ENCODE measurements at places on chromosomes 5 and 9.
A peak's percentile ranks its signal among the peaks of the same experiment; 100 is the strongest.

DNA sequence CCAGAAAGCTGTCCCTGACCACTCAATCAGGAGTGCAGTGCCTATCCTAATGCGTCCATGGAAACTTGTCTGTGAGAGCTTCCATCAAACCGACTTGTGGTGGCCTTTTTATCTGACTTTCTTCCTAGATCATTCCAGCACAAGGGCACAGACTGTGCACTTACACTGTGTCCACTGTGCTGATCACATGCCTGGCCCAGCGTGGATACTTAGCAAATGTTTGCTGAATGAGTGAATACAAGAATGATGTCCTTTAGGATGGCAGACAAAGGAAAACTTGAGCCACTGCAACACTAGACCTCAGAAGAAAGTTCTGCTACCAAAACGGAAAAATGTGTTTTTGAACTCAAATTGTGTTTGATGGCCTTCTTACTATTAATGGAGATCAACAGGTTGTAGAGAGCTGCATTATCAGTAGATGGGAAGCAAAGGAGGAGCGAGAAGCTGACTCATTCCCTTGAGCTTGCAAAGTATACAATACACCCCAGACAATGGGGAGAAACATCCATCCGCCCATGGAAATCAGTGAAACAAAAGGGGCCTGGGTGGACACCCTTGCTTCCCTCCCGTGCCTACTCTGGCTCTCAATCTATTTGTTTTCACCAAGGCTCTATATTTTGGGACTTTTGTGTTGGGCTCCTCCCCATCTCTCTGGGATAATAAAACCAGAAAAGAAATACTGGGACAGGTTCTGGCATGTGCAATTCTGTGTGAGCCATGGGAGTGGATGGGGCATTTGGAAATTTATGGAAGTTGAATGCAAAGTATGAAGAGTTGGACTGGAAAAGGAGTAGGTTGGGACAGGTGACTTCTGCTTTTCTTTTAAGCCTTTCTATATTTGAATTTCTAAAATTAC is 76.2 kb upstream of the ZFAND5 start:
- no peak for DNase-seq

DNA sequence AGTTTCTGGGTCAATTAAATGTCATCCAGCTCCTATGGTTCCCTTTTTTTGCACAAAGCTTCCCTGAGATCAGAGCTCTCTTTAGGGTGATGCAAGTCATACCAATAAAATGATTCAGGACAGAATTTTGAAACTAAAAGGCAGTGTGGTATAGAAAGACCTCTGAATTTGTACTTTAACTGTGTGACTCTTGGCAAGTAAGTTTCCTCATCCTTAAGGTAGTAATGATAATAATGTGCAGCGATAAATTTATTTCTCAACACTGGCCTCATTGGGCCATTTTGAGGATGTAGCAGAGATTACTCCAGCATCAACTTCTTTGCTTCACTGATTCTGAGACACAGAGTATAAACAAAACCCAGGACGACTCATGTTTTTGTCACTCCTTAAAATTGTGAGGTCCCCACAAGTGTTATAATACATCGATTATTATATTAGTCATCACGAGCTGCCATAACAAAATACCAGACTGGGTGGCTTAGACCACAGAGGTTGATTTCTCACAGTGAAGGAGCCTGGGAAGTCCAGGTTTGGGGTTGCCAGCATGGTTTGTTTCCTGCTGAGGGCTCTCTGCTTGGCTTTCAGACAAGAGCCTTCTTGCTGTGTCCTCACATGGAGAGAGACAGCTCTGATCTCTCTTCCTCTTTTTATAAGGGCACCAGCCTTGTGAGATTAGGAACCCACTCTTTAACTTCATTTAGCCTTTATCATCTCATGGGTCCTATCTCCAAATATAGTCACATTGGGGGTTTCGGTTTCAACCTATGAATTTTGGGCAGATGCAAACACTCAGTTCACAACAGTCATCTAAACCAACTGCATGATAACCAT is 293.0 kb downstream of the ZNF608 start:
- no peak for DNase-seq

DNA sequence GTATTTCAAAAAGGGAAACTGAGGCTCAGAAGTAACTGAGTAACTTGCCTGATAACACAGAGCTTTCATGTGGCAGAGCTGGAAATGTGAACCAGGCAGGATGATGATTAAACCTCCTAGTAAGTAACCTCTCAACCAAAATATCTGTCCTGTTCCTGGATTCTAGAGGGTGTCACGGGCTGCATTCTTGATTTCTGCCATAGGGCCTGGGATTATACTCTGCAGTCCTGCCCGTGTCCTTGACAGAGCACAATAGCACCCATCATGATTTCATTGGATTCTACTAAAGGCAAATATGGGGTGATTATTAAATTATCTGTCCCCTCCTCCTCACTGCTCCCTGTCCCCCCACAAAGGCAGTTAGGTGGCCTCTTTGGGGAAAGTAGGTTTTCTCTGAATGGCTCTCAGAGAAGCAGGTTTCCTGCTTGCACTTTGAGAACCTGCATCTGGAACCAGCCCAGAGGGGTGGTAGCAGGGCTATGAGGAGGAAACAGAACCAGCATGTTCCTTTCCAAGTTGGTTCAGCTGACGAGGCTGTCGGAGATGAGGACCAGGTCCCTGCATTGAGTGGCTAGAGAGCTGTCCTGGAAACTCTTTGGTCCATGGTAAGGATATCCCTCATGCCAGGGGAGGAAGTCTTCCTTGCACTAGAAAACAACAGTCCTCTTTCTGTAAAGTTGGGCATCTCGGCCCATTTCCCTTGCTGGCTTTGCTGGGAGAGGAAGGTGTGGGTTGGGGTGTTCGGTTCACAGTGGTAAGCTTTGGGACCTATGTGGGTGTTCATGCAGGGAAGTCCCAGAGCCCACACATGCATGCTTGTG is 36.6 kb downstream of the PPARGC1B start:
- no peak for DNase-seq

DNA sequence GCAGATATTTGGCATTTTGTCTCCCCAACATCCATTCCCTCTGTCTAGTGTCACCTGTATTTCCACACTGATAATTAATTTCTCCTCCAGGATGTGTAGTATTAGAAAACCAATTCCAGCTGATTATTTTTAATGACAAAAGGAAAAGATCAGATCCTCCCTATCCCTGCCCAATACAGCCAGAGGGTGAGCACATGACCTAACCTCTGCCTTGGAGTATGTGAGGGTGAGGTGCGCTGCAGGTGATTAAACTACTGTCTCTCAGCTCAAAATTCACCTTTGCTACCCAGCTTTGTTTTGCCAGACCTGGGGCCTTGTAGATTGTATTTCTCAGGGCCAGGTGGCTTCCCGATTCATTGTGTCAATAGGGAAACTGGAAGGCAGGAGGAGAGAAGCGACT is 402.1 kb downstream of the PRELID2 start:
- no peak for DNase-seq

- no peak for DNase-seq
Measured at GRCh38 chr9:127209948-127210640, 54.5 kb upstream of the GARNL3 start.

GRCh38 chr5:143886651-143887638 is 75.0 kb downstream of the HMHB1 start:
- peak; percentile 69 for DNase-seq

DNA sequence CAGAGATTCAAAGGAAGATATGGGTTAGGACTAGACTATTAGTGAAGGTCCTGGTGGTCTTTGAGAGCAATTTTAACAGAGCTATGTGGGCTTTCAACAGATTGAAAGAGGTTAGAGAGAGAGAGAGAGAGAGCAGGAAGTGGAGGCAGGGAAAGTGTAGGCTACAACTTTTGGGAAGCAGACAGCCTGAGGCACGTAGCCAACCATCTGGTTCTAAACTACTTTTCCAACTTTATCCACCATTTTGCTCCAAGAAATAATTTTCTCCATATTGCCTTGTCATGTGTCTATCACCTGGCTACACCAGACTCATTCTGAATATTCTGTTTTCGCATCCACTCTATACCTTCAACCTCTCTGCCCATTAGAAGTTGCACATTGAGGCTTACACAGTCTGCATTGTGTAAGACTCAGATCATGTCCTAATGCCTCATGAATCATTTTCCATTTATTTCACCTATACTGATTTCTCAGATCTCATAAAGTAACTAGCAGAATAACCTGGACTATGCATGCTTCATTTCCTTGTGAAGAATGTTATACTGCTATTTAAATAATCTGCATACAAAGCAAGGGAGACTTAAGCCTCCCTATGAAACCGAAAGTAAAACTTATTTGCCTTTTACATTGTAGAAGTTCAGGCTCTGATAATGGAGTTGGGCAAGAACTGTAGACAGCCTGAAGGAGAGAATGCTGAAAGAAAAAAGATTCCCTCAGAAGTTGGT is 235.6 kb downstream of the ELAVL2 start:
- DNase-seq = no peak

GRCh38 chr5:107876906-107877305 is 206.2 kb upstream of the EFNA5 start:
- no peak for DNase-seq

GRCh38 chr5:63346451-63346850 is 615.8 kb downstream of the HTR1A start:
- DNase-seq = no peak

GRCh38 chr5:144487207-144487606 is 316.5 kb downstream of the KCTD16 start:
- DNase-seq = no peak

- DNase-seq = peak; percentile 87
Measured at GRCh38 chr5:892394-893136, at the start of the genes BRD9 and TRIP13. TSS of gene BRD9 (minus strand) at chr5:892801. CDS start at chr5:892657, 144 bp downstream. TSS of gene TRIP13 (plus strand) at chr5:892884. CDS start at chr5:892999, 115 bp downstream.

- no peak for DNase-seq
Measured at GRCh38 chr5:91183743-91184142, 199.4 kb downstream of the ARRDC3 start.

GRCh38 chr5:88952344-88952743 is 69.4 kb upstream of the MEF2C start:
- no peak for DNase-seq

DNA sequence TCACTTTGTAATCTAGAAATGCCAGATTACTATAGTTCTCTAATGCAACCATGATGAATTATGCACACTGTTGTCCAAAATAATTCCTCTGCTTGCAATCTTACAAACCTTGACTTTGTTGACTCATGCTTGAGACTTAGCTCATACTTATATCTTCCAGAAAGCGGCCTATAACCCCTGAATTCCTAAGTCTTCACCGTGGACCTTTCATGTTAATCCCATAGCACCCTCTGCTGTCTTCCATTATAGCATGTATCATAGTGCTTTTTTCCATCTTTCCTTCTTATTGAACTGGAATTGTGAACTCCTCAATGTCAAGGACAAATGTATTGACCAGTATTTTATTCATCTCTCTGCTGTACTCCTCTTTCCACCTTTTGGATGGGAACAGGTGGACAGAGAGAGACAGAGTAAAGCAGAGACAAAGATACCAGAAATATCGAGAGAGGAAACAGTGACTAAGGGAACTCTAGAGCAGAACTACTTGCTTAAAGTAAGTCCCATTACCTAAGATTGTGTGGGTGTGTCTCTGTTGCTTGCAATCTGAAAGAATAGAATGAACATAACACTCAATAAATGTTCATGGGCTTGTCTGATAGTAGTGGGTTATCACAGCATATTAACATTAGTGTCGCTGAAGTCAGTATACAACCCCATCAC is 110.0 kb downstream of the LURAP1L start:
- DNase-seq = no peak

DNA sequence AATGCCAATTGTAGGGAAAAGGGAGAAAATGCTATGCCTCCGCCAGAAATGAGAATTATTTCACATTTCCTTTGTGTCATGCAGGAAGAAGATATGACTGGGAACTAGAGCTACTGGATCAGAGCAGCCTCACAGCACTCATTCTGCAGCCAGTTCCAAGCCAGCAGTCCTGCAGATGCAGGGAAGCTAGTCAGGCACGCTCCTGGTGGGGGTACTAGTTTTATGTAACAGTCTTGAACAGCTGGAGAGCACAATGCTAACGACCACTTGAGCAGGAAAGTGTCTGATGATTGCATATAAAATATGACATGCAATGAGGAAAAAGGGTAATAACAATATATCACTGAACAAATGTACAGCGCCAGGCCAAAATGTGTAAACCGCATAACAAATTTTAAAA is 21.7 kb downstream of the CDH10 start:
- DNase-seq = no peak

DNA sequence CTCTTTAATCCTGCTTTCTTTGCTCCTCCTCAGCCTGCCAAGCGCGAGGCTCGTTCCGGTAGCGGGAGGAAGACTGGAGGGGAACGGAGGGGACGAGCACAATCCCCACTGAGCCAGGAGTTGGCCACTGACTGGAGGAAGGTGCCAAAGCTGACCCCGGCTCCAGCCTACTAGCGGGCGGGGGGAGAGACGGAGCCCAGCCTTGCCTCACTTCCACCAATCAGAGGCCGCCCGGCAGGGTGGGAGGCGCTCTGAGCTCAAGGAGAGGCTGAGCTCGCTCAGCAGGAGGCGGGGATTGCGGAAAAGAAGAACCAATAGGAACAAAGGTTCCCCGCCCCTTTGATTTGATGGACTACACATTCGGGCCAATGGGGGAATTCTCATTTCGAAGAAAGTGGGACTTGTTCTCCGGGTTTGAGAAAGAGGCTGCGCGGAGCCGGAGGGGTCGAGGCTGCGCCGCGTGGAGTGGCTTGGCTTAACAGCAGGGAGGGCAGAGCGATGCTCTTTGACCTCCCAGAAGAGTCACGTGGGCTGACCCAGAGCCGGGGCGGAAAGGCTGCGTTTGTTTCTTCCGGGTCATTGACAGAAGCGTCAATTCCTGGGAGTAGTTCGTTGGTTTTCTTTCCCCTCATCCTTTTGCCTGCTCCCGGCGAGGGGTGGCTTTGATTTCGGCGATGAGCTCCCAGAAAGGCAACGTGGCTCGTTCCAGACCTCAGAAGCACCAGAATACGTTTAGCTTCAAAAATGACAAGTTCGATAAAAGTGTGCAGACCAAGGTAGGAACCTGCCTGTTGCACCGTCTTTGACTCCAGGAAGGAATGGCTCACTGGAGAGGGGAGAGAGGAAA is at the start of the genes ABHD17B and C9orf85:
ABHD17B (minus strand) TSS at position 133 of the 847 bp plus-strand sequence. CDS start 36,113 bp downstream, outside the sequence.
C9orf85 (plus strand) TSS at position 579 of the 847 bp plus-strand sequence; CDS start at position 675, 96 bp downstream.
- DNase-seq = peak; percentile 99

DNA sequence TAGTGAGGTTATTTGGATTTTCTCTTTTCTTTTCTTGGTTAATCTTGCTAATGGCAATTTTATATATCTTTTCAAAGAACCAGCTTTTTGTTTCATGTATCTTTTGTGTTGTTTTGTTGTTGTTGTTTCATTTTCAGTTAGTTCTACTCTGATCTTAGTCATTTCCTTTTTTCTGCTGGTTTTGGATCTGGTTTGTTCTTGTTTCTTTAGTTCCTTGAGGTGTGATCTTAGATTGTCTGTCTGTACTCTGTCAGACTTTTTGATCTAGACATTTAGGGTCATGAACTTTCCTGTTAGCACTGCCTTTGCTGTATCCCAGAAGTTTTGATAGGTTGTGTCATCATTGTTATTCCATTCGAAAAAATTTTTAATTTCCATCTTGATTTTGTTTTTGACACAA is 399.7 kb downstream of the TLE1 start:
- no peak for DNase-seq

- DNase-seq = no peak
Measured at GRCh38 chr5:157665467-157666070, 5.8 kb upstream of the C5orf52 start.

- DNase-seq = no peak
Measured at GRCh38 chr5:24823625-24824024, 178.8 kb upstream of the CDH10 start.

GRCh38 chr9:133320421-133320881 is 15.5 kb downstream of the SURF6 start:
- no peak for DNase-seq
